T-cell (primary cell): ENCODE measurements at places on chromosomes 11 and 22. TPM values are rescaled to one million over a fixed set of nuclear protein-coding genes. Genes with fewer than 3 reads are reported as not detected.

DNA sequence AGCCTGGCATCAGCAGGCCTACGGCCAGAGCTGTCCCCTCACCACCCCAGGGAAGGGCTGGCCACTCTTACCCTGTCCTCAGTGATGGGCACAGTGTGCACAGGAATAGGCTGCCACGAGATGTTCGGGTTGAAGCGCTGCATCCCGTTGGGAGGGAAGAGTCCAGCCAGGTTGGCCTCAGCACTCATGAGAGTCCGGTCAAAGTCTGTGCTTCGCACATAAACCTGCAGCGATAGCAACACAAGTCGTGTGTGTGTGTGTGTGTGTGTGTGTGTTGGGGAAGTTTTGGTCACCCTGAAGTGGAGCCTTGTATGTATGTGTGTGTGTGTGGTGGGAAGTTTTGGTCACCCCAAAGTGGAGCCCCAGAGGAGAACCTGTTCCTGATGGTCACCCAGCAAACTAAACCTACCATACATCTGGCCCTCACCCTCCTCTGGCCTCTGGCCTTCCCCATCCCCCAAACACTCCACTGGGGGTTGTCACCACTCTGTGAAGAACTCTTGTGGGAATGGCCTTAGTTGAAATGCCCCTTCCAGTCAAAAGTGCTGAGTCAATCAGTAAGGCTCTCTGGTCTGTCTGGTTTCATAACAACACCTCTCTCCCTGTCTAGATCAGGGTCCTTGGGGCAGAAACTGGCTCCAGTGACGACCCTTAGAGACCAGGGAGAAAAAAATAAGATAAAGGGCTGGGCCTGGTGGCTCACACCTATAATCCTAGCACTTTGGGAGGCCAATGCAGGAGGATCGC, 2.8 kb downstream of the ACP2 start:
- DNase-seq, result no peak

DNA sequence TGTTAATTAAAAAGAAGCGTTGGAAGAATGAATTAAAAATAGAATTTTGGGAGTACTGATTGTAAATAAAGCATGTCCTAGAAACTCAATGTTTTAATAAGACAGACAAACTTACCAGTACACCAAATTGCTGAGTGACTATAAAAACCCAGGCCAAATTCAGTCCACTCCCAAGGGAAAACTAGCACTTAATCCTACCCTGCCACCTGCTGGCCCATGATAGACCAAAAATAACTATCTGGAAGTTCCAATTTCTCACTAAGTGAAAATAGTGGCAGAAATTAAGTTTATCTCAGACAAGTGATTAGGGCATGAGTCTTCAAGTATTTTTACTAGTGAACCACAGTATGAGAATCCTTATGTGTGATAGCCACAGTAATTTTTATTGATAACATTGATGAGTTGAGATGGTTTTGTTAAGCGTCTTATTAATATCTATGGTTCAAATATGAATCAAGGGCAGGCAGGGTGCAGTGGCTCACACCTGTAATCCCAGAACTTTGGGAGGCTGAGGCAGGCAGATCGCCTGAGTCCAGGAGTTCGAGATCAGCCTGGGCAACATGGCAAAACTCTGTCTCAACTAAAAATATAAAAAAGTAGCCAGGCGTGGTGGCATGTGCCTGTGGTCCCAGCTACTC, 9.8 kb upstream of the DDX10 start:
- DNase-seq, result peak; percentile 9

OR5A1 gene
- total RNA-seq, result not detected

GLYATL1 gene
- total RNA-seq, result not detected

DNA sequence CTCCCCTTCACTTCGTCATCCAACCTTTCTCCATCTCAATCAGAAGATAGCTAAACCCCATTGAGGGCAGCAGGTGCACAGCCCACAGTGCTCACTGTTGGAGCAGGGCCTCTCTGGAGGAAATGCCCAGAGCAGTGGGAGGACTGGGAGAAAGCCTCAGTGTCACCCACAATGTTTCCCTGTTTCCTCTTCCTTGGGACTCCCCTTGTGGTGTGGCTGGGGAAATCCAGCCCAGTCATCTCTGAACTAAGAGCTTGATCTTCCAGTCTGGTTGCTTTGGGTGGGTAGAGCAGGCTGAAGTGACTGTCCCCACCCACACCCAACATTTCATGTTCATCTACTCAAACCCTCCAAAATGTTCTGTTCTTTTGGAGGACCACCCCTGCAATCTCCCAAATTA, 29.8 kb upstream of the EED start:
- no peak for DNase-seq

SLC25A18 gene
- total RNA-seq, result not detected

TIGD3 gene
- total RNA-seq, result 0.92 TPM

GAS2 gene
- 3.9 TPM for total RNA-seq

DNA sequence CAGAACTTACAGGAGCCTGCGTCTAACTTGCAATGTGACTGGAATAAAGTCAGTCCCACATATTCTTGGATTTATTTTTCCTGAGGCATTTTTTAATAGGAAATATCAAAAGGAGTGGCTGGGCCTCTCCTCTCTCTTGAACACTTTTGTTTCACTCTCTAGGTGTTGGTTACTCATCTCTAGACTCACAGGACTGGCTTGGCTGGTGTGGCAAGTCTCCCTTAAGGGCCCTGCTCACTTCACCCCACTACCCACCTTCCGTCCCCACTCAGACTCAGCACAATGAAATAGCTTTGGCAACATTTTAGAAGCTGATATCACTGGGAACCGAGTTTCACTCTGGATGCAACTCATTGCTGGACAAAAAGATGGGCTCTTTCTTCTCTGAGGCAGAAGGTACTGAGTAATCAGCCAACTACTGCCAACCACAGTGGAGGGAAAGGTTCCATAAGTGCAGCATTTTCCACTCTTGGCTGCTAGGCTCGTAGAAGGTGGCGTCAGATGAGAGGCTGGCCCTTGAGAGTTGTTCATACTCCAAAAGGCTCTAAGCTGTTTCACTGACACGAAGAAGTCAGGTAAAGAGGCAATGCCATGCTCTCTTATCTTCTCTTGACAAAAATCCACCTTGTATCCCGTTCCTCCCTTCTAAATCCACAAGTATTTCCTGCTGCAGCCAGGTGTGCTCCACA, 390.6 kb downstream of the SOX6 start:
- no peak for DNase-seq

GRCh38 chr11:86159581-86159891, 85.0 kb upstream of the EED start:
- no peak for DNase-seq

SLC22A8 gene
- total RNA-seq, result not detected

UBQLN3 gene
- 0.16 TPM for total RNA-seq

SYTL2 gene
- 31.3 TPM for total RNA-seq

DNA sequence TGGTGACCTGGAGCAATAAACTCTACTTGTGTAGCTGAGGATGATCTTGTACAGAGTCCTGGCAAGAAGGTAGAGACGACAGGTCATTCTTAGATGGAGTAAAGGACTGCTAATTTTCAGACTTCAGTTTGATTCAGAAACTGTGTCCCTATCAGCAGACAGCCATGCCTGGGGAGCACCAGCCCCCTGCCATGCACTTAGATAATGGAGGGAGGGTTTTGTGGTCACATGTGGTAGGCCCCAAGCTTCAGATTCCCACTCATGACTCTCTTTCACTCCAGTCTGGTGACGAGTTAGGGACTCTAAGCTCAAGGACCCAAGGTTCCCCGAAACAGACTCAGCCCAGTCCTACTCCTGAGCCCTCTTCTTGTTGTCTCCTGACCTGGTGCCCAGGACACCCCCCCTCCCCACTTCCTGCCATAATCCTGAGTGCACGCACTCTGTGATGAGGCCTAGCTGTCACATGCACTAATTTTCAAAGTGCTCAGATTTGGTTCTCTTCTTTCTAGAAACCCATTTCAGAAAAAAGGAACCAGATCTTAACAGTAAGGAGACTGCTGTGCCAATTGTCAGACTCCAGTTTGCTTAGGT, 10.2 kb upstream of the AMPD3 start:
- no peak for DNase-seq

MAJIN gene
- not detected for total RNA-seq

LRRC56 gene
- total RNA-seq, result 4.4 TPM

GRCh38 chr11:9211322-9211721, 53.8 kb downstream of the DENND5A start:
- no peak for DNase-seq

- DNase-seq, result no peak
These were observed 2.9 kb downstream of the QSER1 start for GRCh38 chr11:32895471-32895870.

APOBEC3B gene
- 1.9 TPM for total RNA-seq

DNA sequence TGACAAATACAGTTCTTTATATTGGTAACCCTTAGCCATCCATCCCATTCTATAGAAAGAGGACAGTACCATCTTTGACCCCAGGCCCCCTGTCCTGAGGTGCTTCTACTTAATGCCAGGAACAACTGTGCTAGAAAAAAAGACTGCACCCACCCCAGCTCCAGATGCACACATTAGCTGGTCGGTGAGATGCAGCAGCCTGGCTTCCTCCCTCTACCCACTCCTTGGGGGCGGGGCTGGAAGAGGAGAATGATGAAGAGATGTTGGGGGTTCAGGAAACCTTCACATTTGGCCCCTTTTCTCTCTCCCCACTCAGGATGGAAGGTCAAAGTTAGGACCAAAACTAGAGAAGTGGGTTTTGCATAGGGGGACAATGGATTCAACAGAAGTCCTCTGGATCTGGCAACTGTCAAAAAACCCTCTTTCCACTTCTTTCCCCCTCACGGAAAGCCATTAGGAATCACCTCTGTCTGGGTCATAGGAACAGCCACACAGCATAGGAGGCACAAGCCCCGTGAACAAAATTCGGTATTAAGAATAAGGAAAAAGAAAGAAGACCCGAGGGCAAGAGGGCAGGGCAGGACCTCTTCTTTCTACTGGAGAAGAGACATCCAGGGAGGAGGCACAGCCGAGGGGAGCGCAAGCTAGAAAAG, 755 bp downstream of the NRIP3 start:
- no peak for DNase-seq

DNA sequence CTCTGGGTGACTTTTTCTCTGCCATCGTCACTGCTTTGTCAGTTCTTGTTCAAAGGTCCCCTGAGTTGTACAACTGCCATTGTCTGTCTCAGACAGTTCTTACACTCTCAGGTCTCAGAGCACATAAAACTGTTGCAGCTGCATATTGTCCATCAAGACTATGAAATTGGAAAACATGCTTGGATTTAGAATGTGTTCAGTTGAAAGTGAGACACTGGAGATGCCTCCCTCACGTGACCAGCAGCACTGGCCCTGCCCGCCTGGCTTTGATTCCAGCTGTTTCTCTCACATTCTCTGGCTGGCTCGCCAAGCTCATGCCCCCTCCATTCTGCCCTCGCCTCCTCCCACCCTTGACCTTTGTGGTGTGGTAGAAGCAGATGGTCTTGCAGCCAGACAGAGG, 244.2 kb downstream of the NTM start:
- DNase-seq, result no peak

- DNase-seq, result no peak
These were observed 39.4 kb downstream of the SHANK2 start for GRCh38 chr11:71212871-71213559.
